ENCODE measurements at places on chromosomes 11 and 22.
A peak's percentile ranks its signal among the peaks of the same experiment; 100 is the strongest.

- DNase-seq: no peak
These were observed 26.6 kb downstream of the PHLDB1 start for GRCh38 chr11:118633979-118634378.

- DNase-seq: peak; percentile 21
These were observed 8.6 kb downstream of the PLA2G6 start for GRCh38 chr22:38172832-38173640.

- DNase-seq: no peak
These were observed 395.0 kb upstream of the CCDC90B start for GRCh38 chr11:83681031-83681781.

GRCh38 chr11:130165601-130166456 lies 6.2 kb downstream of the ST14 start:
- no peak for DNase-seq

- DNase-seq: no peak
These were observed 500.6 kb upstream of the CHORDC1 start for GRCh38 chr11:90723475-90723874.

- no peak for DNase-seq
These were observed 42.9 kb downstream of the GAB4 start for GRCh38 chr22:16965083-16965482.

DNA sequence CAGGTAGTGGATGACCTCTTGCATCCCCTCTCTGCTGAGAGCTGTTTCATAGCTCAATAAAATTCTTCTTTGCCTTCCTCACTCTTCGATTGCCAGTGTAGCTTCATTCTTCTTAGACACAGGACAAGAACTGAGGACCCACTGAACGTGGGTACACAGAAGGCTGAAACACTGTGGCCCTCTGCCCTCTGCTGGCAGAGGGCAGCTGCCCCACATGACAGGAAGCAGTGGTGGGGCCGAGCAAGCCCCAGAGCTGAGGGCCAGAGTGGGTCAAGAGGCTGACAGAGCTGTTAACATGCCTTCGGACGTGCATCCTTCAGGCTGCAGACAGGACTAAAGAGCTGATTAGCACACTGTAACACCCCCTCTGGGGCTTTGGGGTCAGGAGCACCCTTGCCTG lies 15.6 kb downstream of the SMC1B start:
- DNase-seq: no peak

DNA sequence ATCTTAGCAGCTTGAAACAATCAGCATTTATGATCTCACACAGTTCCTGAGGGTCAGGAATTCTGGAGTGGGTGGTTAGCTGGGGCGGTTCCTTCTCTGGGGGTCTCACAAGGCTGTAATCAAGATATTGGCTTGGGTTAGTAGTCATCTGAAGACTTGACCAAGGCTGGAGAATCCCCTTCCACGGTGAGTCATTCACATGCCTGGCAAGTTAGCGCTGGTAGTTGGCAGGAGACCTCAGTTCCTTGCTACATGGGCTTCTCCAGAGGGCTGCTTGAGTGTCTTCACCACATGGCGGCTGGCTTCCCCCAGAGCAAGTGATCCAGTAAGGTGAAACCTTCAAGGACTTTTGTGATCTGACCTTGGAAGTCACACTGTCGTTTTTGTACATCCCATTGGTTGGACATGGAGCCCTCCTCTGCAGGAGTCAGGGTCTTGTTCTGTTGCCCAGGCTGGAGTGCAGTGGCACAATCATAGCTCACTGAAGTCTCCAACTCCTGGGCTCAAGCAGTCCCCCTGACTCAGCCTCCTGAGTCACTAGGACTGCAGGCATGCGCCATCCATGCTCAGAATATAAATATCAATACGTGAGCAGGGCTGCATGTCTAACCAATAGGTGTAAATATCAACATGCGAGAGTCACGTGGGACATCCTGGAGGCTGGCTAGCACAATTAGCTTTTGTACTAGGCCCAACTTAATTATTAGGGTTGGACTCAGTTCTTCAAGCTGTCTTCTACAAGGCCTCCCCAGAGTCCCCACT lies 7.2 kb upstream of the NIPSNAP1 start:
- no peak for DNase-seq

DNA sequence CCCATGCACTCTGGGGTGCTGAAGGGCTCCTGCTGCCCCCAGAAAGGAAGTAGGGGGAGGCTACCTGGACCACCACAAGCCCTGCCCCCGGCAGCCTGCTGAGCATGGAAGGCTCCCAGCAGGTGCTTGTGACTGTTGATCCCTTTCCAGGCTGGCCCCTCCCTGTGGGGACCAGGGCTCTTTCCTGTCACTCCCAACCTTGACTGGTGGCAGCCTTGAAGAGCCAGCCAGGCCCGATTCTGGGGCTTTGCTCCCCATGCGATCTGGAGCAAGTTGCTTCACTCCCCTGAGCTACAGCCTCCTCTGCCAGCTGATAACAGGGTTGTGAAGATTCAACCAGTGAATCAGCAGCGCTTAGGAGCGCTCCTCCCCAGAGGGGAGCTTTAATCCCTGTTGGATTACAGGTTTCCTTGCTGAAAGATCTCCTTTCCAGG lies 4.6 kb upstream of the CST6 start:
- DNase-seq: no peak

GRCh38 chr11:30488304-30488998 lies 97.7 kb downstream of the MPPED2 start:
- no peak for DNase-seq

DNA sequence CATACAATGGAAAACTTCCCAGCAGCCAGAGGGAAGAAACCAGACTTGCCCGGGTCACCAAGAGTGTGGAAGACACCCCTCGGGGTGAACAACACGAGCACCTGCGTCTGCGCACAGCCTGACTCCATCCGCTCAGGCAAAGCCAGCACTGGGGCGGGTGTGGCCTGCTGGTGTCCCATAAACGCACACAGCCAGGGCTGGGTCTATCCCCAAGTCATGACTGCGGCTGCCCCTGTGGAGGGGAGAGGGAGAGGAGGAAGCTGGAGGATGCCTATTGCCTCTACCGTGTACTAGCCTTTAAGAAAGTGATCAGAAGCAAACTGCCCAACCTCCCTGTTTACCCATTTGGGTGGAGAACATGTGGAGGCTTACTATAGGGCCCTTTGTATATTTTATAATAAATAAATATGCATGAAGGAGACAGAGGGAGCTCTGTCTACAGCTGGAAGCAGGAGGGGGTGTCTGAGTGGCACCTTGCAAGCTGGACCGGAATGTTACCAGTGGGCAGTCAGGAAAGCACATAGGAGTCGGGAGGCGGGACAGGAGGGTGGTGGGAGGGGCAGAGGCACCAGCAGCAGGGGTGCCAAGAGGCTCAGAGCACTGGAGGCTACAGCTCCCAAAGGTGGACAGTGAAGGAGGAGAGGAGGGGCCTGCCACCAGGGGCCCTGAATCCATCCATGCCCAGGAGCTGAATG lies 79.6 kb downstream of the PHF21B start:
- no peak for DNase-seq

DNA sequence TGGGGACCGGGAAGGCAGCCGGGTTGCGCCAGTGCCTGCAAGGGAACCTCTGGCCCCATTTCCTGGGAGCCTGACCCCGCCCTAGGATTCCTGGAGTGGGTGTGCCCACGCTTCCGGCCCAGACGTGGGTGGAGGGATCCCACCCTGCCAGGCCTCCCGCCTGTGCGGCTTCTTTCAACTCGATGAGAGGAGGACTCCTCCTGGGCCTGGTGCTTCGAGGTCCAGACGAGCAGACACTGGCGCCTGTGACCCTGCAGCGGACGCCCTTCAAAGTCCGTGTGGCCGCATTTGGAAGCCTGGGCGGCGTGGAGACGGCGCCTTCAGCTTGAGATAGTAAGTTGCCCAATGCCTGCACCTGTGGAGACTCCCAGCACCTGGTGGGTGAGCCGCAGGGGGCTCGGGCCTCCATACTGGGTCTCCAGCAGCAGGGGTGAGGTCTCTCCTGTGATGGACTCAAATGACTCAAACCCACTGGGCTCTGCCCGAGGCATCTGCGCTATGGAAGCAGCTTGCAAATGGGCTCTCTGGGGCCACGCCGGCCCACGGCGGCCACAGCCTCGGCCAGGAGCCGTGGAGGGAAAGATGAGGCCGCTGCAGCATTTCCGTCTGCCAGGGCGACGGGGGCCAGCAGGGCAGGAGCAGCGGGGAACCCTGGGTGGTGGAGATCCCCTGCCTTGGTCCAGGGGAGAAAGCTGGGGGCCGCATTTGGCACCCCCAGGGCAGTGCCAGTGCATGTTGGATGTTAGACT lies 64.3 kb upstream of the PPARA start:
- DNase-seq: no peak

GRCh38 chr11:102608699-102609098 lies 16.4 kb downstream of the MMP20 start:
- no peak for DNase-seq

GRCh38 chr11:33262011-33262645 lies 4.9 kb downstream of the HIPK3 start:
- DNase-seq: no peak

GRCh38 chr11:115912484-115912945 lies 408.3 kb upstream of the CADM1 start:
- DNase-seq: no peak

DNA sequence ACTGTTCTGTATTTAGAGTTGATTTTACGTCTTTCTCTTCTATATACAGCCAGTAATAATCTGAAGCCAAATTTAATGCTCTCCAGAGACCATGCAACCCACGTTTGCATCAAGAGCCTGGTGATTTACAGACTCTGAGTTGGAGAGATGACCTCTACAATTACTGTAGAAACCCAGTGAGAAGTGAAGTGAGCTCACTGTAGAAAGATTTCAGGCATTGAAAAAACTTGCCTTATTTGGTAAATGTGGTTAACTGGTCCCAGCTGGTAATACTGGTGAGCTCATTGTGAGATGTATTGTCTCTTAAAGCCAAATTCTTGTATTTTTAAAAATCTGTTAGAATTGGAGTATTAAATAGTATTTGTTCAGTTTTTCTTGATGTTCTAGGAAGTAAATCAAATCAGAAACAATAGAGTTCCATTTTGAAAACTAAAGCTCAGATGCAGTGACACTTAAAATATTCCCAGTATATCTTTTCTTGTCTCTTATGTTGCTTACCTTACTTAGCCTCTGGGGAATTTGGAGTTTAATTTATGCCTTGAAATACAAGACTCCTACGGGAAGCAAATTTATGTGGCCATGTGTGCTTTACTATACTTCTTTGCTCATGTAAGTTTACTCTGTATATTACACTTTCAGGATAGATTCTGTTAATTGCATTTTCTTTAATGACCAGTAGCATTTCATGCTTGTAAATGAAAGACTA lies 189.9 kb downstream of the ARHGAP42 start:
- DNase-seq: no peak

- DNase-seq: no peak
These were observed 21.9 kb upstream of the POLD3 start for GRCh38 chr11:74570266-74571061.

GRCh38 chr11:76771446-76772099 lies 11.6 kb upstream of the TSKU start:
- DNase-seq: no peak

DNA sequence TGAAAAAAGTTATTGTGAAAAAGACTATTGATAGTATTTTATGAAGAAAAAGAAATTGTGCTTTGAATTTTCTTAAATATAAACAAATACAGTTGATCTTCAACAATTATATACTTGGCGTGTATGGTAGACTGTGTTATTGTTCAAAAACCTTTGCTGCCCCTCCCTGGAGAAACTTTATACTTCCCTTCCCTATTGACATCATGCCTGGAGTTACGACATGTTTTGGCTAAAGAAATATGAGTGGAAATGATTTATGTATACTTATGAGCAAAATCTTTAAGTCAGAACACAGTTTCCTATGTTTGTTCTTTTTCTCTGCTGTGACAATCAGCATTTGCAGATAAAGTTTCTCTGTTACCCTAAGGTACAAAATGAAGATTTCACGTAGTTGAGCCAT lies 243.8 kb downstream of the TMEM135 start:
- no peak for DNase-seq

DNA sequence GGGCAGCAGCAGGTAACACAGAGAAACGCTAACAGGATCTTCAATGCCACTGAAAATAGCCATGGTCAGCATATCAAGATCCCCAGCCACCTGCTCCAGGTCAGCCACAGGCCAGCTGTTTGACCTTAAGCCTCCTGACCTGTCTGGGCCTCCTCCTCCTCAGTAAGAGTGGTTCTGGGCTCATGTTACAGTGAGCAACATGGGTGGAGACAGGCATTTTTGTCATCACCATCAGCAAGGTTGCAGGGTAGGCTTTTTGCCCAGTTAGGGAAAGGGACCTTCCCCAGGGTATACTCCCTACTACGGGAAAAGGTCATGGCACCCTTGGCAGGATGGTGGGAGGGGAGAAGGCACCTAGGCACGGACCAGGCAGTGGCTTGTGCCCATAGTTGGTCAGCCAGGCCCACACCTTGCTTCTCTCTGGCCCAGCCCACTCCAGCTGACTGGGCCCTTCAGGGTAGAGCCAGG lies 131.8 kb upstream of the PARVA start:
- no peak for DNase-seq

GRCh38 chr11:115191761-115192160 lies 312.5 kb downstream of the CADM1 start:
- DNase-seq: no peak

- no peak for DNase-seq
These were observed 46.4 kb downstream of the RAB30 start for GRCh38 chr11:83025267-83025704.

GRCh38 chr11:77592727-77593126 lies 3.0 kb downstream of the AQP11 start:
- DNase-seq: no peak

DNA sequence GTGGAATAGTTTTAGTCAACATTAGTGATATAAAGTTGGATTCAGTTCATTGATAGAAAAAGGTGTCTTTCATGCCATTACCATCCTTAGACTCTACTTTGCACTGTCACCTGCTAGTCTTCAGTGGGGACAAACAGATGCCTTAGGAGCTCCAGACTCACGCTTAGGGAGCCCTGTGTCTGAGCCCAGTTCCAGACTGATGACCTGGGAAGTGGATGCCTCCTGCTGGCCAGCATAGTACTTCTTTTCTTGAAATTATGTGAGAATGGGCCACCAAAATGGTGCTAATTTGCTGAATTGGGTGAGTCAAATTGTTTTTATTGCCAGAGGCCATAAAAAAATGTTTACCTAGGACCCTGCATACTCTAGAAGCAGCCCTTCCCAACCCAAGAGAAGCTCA lies 53.9 kb downstream of the NOX4 start:
- no peak for DNase-seq

- no peak for DNase-seq
These were observed 37.2 kb downstream of the GLYATL2 start for GRCh38 chr11:58807343-58807742.
